ENCODE measurements at places on chromosomes 12 and 14.

DNA sequence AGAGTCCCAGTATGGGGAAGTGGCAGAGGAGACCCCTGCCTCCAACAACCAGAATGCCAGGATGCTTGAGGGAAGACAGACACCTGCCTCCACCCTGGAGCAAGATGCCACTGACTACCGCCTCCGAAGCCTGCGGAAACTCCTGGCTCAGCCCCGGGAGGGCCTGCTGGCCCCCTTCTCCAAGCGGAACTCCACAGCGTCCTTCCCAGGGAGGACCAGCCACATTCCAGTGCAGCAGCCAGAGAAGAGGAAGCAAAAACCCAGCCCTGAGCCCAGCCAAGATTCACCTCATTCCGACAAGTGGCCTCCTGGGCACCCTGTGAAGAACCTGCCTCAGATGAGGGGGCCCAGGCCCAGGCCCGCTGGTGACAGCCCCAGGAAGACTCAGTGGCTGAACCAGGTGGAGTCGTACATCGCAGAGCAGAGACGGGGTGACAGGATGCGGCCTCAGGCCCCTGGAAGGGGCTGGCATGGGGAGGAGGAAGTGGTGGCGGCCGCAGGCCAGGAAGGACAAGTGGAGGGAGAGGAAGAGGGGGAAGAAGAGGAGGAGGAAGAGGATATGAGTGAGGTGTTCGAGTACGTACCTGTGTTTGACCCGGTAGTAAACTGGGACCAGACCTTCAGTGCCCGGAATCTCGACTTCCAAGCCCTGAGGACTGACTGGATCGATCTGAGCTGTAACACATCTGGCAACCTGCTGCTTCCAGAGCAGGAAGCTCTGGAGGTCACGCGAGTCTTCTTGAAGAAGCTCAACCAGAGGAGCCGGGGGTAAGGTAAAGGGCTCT, 93.7 kb downstream of the B4GALNT3 start:
- DNase-seq = no peak

- no peak for DNase-seq
These were observed 62.6 kb upstream of the BBS10 start for GRCh38 chr12:76410781-76411180.

GRCh38 chr12:132364348-132364902, 35.0 kb upstream of the GALNT9 start:
- DNase-seq = no peak

DNA sequence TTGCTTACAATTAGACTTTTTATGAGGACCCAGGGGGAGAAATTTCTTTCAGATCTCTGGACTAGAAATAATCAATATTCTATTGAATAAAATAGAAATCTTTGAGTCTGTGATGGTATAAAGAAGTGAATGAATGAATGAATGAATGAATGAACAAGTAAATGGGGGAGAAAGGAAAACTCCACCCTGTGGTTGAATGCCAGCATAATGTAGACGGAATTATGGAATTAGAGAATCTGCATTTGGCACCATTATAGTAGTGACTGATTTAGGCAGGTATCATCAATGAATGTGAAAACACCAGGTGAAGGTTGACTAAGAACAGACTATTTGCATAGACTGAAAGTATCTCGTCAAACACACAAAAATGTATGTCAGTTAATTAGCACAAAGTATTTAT, 135.0 kb downstream of the FBXL14 start:
- no peak for DNase-seq

GRCh38 chr14:65961004-65961403, 525.2 kb upstream of the CCDC196 start:
- peak; percentile 61 for DNase-seq

- no peak for DNase-seq
These were observed 3.6 kb downstream of the TNS2 start for GRCh38 chr12:53053218-53054111.

- no peak for DNase-seq
These were observed 16.0 kb downstream of the AHSA1 start for GRCh38 chr14:77473921-77474320.

GRCh38 chr14:30708157-30708556, 86.0 kb downstream of the SCFD1 start:
- DNase-seq = no peak

DNA sequence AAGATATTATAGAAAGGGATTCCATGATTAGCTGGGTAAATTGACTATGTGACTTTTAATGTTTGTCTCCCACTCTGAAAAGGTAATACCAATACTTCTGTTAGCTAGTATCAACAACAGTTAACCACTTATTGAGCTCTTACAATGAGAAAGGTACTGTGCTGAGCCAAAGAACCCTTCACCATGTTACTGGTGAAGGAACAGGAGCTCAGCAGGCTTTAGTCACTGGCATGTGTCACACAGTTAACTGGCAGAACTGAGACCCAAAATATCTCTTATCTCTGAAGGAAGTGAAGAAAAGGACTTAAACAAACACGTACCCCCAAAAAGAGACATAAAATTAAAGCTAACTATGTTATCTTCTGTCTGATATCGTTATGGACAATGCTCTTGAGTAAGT, 170.6 kb downstream of the MED13L start:
- DNase-seq = no peak

GRCh38 chr14:61516118-61516743, 179.1 kb upstream of the HIF1A start:
- no peak for DNase-seq

- DNase-seq = no peak
These were observed 22.6 kb upstream of the TRAF3 start for GRCh38 chr14:102754370-102755262.

GRCh38 chr14:96098309-96098998, 59.3 kb downstream of the C14orf132 start:
- no peak for DNase-seq

DNA sequence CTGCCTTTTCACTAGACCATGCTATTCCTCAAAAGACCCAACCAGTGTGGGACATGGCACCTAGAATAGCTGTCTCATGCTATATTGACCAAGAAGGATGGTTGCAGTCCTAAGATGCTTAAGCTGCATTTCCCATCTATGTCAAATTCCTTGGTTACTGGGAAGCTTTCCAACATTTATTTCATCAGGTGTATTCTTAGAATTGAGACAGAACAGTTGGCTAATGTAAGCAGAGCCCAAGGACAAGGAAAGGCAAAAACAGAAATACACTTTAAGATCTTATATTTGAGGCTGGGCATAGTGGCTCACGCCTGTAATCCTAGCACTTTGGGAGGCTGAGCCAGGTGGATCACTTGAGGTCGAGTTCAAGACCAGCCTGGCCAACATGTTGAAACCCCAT, 24.7 kb downstream of the ARG2 start:
- no peak for DNase-seq

DNA sequence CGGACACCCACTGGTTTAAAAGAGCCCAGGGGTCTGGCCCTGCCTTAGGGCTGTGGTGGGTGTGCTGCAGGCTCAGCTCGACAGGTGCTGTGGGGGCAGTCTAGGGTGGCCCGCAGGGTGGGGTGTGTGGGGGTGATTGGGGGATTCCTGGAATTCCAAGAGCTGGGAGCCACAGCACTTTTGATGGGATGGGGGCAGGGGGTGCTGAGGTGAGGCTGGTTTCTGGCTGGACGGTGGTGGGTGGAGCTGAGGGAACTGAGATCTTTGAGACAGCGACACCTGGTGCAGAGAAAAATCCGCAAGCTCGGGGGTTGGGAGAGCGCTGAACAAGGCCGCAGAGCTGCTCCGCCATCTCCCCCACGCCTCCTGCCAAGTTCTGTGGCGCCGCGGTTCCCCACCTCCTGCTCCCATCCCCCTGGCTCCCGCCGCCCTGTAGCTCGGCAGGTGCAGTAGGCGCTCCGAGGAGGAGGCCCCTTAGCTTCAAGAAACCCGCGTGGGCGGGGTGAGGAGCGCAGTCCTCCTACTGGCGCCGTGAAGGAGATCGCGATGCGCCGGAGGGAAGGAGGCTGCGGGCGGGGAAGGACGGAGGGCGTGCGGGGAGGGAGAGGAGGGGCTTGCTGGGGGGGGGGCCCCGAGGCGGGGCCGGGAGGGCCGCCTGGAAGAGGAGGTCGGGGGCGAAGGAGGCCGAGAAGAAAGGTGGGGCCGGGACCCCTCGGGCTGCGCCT, 1.3 kb upstream of the TEDC1 start:
- DNase-seq = peak; percentile 63

DNA sequence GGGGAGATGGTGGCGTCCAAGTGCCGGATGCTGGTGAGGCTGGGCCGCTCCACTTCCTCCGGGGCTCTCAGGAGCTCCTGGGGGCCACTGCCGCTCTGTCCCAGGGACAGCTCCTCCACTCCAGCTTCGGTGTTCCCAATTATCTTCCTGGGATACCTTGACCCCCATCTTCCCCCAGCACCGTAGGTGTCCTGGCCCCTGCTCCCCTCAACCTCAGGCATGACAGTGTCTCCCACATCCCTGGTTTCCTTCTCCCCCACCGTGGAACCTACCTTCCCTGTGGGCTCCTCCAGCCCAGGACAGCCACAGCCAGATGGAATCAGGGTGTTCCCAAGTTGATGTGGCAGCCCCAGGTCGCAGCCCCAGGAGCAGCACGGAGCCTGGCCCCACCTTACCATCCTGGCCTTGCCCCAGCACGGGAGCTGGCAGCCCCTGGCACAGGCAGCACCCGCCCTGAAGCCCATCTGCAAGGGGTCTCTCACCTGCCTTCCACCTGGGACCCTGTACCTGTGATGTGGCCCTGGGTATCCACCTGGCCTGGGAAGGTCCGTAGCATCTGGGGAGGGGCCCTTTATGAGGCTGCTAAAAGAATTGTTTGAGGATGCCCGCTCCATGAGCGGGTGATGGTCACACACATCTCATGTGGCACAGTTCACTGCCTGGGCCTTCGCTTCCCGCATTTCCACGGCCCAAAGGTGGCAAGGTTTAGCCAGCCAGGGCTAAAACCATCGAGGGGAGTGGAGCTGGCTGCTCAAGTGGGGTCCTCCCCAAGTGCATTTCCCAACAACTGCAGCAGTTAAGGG, 4.1 kb downstream of the TMEM121 start:
- no peak for DNase-seq

GRCh38 chr14:35262436-35262835, 29.7 kb upstream of the PSMA6 start:
- DNase-seq = no peak

GRCh38 chr14:50829489-50830043, 1.4 kb downstream of the NIN start:
- DNase-seq = no peak

- DNase-seq = no peak
These were observed 629.3 kb downstream of the DIO2 start for GRCh38 chr14:79581912-79582576.

GRCh38 chr12:65993173-65993572, 137.4 kb downstream of the LLPH start:
- DNase-seq = no peak

DNA sequence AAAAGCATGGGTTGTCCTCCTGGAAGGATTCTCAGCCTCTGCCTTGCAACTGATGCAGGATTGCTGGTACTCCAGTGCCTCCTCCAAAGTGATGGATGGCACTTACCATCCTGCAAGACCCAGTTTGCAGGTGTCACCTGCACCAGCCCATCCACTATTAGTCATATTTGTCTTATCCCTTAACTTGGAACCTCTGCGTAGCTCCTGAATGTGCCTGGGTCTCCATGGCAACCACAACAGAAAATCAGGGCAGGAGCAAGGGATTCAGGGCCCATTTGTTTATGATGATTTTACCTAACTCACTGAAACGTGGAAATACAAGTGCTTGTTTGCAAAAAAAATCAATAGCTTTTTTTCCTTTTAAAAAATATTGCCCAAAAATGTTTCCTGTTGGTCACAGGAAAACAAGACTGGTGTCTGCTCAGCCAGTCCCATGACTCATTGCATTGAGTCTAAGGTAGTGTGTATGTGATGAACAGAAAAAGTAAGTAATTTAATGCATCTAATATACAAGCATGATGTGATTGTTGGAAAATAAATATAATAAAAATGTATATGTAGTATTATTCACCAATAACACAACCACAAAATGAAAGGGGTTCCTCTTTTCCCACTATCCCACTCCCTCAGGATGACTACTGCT, 1196.3 kb upstream of the TMEM132C start:
- no peak for DNase-seq

DNA sequence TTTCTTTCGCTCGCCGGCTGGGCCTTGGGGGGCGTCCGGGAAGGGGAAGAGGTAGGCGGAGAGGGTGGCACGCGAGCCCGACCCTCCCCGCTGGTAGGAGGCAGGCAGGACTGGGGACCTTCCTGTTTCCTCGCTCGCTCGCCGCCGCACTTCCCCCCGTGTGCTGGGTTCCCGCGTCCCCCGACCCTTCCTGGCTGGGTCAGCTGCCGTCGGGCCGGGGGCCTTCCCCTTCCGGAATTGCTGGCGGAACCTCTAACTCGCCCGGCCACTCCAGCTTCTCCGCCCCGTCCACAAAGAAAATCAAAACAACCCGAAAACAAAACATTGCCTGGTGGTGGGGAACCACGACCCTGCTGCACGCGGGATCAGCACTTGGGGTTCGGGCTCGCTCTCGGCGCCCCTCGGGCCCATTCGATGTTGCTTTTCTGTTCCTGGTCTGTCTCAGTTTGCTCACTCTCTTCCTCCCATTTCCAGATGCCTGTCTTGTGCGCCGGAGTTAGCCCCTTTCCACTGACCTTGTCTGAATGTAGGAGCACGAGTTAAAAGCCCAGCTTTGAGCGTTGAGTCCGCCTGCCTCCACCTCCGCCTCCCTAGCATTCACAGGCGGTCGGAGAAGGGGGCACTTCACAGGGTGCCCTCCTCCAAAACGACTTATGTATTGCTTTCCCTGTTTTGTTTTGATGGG, 581 bp downstream of the PAPOLA start:
- DNase-seq = peak; percentile 24

DNA sequence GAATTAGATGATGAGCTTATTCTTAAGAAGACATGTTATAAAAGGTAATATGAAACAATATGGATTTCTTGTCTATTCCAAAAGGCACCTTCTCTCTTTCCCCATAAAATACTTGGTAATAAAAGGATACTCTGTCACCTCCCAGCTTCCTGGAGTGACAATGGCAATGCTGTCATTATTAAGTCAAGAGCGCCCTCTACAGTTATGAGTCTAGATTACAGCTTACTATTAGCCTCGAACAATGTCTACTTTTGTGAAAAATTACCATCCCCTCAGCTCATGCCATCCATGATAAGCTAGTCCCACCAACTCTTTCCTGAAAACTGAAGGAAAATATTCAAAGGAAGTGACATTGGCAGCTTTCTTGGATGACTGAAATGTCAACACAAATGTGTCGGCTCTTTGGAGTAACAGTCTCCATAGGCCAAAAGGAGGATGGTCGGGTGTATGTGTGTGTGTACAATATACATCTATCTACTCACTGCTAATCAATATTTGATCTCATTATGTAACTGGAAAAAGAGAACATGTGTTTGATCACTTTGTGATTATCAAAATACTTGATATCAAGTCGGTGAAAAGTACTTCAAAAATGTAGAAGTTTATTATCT, 48.7 kb upstream of the CDKN3 start:
- DNase-seq = no peak

- DNase-seq = no peak
These were observed 15.2 kb downstream of the HHIPL1 start for GRCh38 chr14:99660006-99660566.

- no peak for DNase-seq
These were observed 198.5 kb downstream of the PTPRO start for GRCh38 chr12:15520844-15521243.

All from stimulated activated CD4-positive, alpha-beta T cell treated with anti-CD3 and anti-CD28 coated beads, Interleukin-12 subunit alpha, Interleukin-12 subunit beta, amount 100 ng/mL, for 24 hours (primary cell).